Chondrocyte (in vitro differentiated cells): ENCODE measurements at places on chromosomes 3 and 15. TPM values are rescaled to one million over a fixed set of nuclear protein-coding genes. Genes with fewer than 3 reads are reported as not detected.

GRCh38 chr3:81585937-81586336 lies 175.5 kb downstream of the GBE1 start:
- no peak for DNase-seq

The AADACL2 gene
- not detected in 3 replicates for total RNA-seq

The PIERCE2 gene
- total RNA-seq: 2.7 to 3.8 TPM (median 3.1 TPM) in 3 replicates

GRCh38 chr15:29534378-29534777 lies 264.8 kb upstream of the NSMCE3 start:
- no peak for DNase-seq

The STAB1 gene
- not detected in 3 replicates for total RNA-seq

The CDHR4 gene
- total RNA-seq: not detected in 3 replicates

GRCh38 chr15:65869954-65870871 lies 922 bp downstream of the RAB11A start:
- DNase-seq: no peak

GRCh38 chr3:72738752-72739530 lies 109.3 kb downstream of the SHQ1 start:
- DNase-seq: no peak

The SQOR gene
- 8.9 to 10.9 TPM (median 10.5 TPM) in 3 replicates for total RNA-seq

The GALNT15 gene
- 0.28 to 1.2 TPM (median 0.40 TPM) in 3 replicates for total RNA-seq

DNA sequence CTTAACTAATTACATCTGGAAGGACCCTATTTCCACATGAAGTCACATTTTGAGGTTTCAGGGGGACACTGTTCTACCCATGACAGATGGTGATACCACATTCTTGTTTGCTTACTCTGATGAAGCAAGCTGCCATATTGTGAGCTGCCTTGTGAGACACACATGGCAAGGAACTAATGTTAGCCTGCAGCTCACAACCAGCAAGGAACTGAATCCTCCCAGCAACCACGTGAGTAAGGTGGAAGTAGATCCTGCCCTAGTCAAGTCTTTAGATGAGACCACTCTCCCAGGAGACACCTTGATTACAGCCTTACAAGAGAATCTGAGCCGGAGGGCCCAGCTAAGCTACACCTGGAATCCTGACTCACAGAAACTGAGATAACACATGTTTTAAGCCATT lies 160.1 kb downstream of the PDE8A start:
- DNase-seq: no peak

The NAA50 gene
- 71.8 to 74.7 TPM (median 72.8 TPM) in 3 replicates for total RNA-seq

GRCh38 chr15:92200891-92201290 lies 192.8 kb upstream of the ST8SIA2 start:
- DNase-seq: no peak

- DNase-seq: no peak
Observed at GRCh38 chr3:131972550-131972949, 62.3 kb downstream of the CPNE4 start.

GRCh38 chr3:22421589-22421988 lies 670.6 kb upstream of the ZNF385D start:
- no peak for DNase-seq

The CCDC54 gene
- total RNA-seq: not detected in 3 replicates

- DNase-seq: no peak
Observed at GRCh38 chr15:94253742-94254141, 22.4 kb downstream of the MCTP2 start.

GRCh38 chr15:80997692-80998091 lies 3.0 kb upstream of the TLNRD1 start:
- DNase-seq: no peak

The SLC6A1 gene
- 0.87 to 2.3 TPM (median 2.0 TPM) in 3 replicates for total RNA-seq

GRCh38 chr3:155465664-155466063 lies 172.2 kb upstream of the STRIT1 start:
- no peak for DNase-seq

DNA sequence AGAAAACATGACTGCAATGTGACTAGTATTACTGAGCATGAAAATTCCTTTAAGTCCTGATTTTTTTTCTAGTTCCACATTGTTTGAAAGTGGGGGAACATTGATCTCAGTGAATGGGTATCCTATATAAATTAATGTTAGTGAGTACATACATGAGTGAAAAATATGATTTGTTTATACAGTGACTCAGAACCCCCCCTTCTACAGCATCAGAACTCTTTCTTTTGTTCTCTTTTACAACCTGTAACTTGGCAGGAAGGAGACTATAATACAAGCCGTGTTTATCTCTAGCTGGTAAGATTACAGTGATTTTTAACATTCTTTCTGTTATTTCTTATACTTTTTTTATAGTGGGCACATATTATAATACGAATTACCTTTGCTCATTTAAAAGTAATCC lies 384.7 kb downstream of the PDCD6IP start:
- no peak for DNase-seq

GRCh38 chr15:48527517-48527916 lies 118.0 kb downstream of the FBN1 start:
- no peak for DNase-seq

The IGSF11 gene
- not detected in 3 replicates for total RNA-seq

The SLC12A8 gene
- 6.1 to 7.7 TPM (median 7.4 TPM) in 3 replicates for total RNA-seq

DNA sequence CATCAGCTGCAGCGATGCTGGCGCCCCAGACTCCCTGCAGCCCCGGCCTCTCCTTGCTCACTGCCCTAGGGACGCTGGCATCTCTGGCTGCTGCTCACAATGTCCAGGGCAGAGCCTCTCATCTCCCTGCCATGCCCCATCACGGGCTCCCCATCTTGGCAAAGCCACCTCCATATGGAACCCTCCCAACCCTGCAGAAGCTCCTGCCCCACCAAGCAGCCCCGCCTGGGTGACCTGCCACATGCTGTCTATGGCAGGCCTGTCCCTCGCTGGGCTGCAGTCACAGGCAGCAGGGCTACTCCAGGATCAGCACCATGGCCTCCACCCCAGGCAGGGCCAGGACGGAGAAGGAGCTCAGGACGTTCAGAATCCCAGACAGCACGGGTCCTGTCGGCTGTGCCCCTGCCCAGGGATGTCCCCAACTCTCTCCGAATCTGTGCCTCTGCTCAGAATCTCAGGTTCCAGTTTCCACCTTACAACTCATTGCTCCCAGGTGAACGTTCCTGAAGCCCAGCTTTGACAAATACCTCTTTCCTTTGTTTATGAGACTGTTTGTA lies 58.4 kb downstream of the PLXNA1 start:
- no peak for DNase-seq

GRCh38 chr3:136547293-136547692 lies 204.9 kb downstream of the STAG1 start:
- DNase-seq: no peak

- DNase-seq: no peak
Observed at GRCh38 chr3:59904296-59904695, 854.5 kb upstream of the CFAP20DC start.

DNA sequence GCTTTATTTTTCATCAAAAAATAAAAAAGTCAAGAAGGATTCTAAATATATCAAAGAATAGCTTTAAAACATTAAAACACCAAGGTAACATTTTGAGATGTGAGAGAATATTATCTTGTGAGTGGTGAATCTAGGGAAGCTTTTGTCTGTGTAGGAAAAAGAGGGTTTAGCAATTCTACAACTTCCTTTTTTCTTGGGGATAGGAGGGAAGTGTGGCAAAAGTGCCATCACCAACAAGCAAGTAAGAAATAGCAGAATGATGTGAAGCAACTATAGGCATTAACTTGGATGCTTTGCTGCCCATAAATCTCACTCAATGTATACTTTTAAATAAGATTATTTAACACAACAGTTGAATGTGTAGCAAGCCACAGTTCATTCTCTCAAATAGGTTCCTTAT lies 57.8 kb upstream of the SUCLG2 start:
- DNase-seq: no peak

The INKA1 gene
- 4.1 to 7.9 TPM (median 7.9 TPM) in 3 replicates for total RNA-seq

The THUMPD3 gene
- total RNA-seq: 41.7 to 49.8 TPM (median 43.9 TPM) in 3 replicates

DNA sequence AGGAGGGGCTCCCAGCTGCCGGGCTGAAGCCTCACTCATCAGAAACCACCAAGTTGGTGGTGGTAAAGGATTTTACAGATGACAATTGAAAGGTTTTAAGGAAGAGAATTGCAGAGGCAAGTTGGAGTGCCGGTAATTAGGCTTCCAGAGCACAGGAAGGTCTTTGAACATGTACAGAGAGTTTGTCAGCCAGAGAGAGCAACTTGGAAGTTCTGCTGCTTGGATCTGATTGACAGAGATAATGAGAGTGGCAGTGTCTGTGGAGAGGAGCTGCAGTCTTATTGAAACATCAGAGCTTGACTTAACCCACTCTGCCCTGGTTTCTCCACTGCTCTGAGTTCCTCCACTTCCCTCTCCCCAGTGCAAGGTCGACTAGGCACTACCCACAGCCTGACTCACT lies 448.6 kb downstream of the EPHB1 start:
- DNase-seq: no peak

DNA sequence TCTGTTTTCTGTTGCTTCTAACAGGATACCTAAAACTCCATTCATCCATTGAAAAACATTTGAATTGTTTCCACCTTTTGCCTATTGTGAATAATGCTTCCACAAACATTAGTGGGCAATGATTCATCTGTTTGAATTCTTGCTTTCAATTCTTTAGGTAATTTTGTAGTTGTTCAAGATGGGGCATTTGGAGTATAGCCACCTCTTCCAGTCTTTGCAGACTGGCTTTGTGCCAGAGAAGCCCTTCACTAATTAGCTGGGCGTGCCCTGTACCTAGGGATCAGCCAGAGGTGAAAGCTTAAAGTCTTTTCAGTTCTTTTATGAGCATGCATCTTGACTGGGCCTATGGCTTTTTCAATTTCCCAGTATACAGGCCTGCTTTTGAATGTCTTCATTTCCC lies 10.9 kb downstream of the RTP1 start:
- DNase-seq: no peak
